Suppressor macrophage treated with lipopolysaccharide for 1 hour (primary cell): ENCODE measurements at places on chromosomes 2 and 18.
A peak's percentile ranks its signal among the peaks of the same experiment; 100 is the strongest.

- peak; percentile 1 for DNase-seq
These were observed 417.9 kb downstream of the HRH4 start for GRCh38 chr18:24878289-24878688.

- DNase-seq, result no peak
These were observed 223.8 kb downstream of the TTC32 start for GRCh38 chr2:19677825-19678518.

GRCh38 chr2:23590241-23590869, 205.4 kb downstream of the KLHL29 start:
- DNase-seq, result no peak

- DNase-seq, result peak; percentile 12
These were observed 1.6 kb downstream of the GPR17 start for GRCh38 chr2:127647242-127648190.

DNA sequence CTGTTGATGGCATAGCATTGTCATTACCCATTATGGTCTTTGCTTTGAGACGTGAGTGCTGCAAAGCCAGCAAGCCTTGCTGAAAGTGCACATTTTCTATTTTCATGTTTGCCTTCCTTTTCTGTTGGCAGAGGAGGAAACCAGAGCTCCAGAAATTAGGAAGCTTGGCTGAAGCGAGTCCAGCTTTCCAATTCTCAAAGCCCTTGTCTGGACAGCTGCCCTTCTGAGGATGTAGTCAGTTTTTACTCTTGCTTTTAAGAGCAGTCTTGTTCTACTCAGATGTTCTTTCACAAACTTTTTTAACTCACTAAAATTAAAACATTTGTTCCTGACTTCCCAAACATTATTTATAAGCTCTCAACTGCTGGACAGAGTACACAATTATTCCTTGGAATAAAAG, 93.8 kb downstream of the ICOS start:
- DNase-seq, result no peak

DNA sequence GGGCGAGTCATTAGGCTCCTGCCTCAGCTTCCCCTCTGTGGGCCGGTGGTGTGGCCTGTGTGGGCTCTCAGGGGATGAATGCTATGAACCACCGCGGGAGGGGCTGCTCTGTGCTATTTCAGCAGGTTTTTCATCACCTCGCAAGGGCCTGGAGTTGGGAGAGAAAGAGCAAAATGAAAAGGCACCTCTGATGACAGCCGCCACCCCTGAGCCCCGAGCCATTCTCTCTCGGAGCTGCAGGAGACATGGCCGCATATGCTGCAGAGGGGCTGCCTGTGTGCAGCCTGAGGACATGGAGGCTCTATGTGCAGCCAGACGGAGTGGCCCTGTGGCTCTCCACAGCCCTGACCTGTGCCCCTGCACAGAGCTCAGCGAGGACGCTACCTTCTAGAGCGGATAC, 96.2 kb upstream of the CTDP1 start:
- no peak for DNase-seq

DNA sequence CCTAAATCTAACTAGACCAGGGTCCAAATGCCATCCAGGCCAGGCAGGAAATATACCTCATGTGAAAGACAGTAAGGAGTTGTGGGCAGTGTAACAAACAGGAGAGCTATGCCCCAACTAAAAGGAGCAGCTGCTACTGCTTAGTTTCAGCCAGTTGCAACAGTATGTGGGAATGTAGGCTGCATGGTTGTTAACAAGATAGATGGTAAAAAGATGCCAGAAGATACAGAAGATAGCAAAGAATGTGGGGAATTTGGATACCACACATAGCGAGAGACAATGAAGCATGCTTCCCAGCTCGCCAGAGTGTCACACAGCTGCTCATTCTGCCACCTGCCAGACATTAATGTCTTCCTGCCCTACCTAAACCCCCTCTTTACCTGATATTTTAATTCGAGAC, 39.4 kb upstream of the CYBRD1 start:
- DNase-seq, result no peak

GRCh38 chr2:184637781-184638180, 39.5 kb downstream of the ZNF804A start:
- DNase-seq, result no peak

GRCh38 chr2:102826904-102827303, 65.1 kb downstream of the TMEM182 start:
- no peak for DNase-seq

DNA sequence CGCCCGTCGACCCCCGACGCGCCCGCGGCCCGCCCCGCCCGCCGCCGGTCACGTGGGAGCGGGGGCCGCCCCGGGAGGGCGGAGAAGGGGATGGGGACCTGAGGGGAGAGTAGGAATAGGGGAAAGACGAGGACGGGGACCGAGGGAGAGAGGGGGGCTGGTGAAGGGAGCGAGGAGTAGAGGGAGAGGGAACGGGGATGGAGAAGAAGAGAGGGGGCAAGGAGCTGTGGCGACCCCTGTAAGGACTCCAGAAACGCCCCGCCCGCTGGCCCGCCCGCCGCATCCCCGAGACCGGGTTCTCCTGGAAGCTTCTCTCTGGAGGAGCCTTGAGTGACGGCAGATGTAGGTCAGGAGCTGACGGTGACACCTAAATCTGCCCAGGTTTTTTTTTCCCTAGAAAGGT, 615 bp downstream of the ADNP2 start:
- peak; percentile 36 for DNase-seq

- DNase-seq, result no peak
These were observed 482.7 kb downstream of the RIT2 start for GRCh38 chr18:42632801-42633200.

DNA sequence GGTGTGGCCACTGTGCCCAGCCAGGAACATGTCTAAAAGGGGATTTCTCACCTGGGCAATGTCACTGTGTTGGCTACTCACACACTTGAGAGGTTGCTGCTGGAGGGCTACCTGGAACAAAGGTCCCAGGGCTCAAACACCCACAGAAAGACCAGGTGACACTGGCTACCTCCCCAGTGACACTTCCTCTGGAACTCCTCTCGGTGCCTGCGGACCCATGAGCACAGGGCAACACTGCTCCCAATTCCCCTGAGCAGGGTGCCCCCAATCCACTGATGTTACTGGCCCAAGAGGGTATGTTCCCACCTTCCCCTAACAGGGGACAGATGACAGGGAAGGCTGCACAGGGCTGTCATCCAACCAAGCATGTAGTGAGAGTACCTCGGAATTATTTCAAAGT, 5.8 kb downstream of the NPPC start:
- no peak for DNase-seq

GRCh38 chr2:54624591-54625071, 98.8 kb upstream of the EML6 start:
- no peak for DNase-seq
